Stimulated activated CD4-positive, alpha-beta T cell treated with anti-CD3 and anti-CD28 coated beads, Interleukin-4, amount 100 ng/mL, for 1 hour (primary cell): ENCODE measurements at places on chromosomes 3 and 15.

DNA sequence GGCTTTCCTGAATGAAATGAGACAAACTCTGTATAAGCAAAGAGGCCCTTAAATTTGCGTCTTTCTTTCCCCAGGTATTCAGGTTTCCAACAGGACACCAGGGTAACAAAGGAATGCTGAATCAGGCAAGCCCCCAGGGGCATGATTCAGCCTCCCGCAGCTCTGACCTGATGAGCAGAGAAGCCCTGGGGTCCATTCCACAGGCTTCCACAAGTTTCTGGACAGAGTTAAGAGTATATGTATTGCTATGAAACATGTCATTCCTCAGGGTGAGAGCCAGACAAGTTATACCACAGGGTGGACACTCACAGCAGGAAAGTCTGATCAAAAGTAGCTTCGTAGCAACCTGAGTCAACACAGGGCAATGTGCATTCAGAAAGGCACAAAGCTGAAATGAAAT, 68.1 kb upstream of the CTNNB1 start:
- no peak for DNase-seq

- no peak for DNase-seq
Measured at GRCh38 chr3:64462203-64462602, 225.6 kb downstream of the ADAMTS9 start.

DNA sequence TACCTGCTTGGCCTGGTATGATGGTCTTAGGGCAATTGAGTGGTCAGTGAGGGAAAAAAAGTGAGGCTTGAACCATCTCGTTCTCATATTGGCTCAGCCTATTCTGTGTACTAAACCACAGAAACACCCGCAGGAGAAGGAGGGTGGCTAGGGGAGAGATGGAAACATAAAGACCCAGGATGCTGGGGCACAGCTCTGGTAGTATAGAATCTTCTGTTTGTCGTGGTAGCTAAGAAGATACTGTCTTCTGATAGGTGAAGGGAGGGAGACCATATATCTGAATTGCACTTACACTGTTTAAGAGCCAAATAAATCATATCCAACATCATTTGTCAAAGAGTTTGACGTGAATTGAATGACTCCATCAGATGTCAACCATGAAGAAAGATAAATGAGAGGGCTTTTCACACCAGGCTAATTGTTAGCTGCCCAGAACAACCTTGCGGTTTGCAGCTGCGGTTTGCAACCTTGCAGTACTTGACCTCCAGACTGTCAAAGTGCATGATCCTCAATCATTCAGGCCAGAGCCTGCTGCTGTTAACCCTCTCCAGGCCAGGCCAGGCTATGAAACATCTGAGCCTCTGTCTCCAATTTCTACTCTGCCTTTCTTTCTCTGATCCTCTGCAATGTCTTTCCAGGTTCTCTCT, 40.9 kb upstream of the PIK3R4 start:
- no peak for DNase-seq

DNA sequence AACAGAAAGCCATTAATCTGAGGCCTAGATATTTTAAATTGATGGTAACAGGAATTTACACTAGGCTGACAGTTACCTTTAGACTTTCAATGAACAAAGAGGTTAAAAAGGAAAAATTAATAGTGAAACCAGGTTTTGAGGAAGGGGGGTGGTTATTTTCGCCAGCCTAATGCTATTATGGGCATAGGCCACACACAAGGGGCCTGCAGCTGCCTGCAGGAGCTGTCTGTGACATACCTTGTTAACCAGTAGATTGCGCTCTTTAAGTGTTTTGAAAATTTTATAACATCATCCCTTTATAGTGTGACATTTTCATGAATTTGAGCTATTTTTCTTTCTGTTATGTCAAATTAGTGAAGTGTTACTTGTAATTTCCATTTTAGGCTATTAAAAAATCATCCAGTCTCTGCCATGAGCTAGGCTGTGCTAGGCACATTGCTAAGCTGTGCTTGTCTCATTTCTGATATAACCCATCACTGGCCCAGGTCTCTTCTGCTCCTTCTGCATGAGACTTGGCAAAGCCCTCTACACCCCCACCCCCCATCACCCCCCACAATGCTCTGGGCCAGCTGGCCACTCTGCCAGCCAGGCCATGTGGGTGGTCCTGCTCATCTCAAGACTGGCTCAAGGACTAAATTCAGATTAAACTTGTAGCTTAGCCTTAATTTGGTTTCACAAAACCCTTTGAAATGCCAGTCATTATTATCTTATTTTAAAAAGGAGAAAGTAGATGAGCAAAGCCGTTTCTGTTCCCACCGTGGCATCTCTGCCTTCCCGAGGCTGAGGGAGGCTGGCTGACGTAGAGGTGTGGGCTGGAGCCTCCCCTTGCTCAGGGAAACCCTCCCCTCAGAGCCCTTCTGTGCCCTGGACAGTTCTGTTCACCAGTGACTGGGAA, 48.4 kb upstream of the SEC22A start:
- no peak for DNase-seq

GRCh38 chr3:32708672-32709283, 23.8 kb downstream of the CNOT10 start:
- no peak for DNase-seq

DNA sequence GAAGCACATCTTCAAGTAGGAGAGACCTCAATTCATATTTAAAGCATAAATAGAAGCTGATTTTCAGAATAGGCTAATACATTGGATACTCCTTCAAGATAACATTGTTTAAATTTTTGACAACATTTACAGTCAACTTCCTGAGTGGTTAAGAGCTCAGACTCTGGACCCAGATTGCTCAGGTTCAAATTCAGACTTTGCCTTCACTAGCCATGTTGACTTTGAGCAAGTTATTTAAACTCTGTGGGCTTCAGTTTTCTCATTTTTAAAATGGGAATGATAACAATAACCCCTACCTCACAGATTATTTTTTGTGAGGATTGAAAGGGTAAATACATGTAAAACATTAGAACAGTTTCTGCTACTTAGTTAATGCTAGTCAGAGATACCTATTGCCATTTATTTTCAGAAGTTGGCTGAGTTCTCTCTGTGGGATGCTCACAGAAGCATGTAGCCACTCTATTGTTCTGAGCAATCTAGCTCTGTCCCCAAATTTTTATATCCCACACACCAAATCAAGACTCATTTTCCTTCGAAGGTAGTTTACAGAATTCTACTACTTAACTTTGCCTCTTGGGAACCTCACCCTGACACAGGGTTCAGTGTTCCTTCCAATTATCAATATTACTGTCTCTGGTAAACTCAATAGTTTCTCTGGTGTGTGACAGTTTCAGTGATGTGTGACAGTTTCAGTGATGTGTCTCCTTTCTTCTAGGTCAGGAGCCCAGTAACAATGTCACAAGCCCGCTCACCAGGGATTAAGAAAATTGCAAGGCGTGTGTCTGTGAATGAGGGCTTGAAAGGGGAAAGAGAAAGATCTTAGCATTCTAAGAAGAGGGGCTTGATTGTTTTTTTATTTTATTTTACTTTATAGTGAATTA, 79.4 kb upstream of the OSTN start:
- no peak for DNase-seq

DNA sequence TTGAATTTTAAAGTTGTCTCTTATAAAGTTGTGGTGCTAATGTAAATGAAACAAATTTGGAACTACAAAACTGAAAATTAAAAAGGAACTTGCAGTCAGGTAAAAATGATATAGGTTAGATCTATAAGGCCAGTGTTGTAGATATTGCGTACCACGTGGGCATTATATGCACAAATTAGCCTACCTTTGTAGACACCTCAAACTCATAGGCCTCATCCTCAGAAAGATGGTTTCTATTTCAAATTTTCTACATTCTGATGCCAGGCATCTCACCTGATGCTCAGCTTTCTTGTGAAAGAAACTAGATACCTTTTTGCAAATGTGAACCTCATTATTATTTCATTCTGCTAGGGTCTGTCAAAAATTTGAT, 25.6 kb downstream of the TMEM207 start:
- DNase-seq = no peak

DNA sequence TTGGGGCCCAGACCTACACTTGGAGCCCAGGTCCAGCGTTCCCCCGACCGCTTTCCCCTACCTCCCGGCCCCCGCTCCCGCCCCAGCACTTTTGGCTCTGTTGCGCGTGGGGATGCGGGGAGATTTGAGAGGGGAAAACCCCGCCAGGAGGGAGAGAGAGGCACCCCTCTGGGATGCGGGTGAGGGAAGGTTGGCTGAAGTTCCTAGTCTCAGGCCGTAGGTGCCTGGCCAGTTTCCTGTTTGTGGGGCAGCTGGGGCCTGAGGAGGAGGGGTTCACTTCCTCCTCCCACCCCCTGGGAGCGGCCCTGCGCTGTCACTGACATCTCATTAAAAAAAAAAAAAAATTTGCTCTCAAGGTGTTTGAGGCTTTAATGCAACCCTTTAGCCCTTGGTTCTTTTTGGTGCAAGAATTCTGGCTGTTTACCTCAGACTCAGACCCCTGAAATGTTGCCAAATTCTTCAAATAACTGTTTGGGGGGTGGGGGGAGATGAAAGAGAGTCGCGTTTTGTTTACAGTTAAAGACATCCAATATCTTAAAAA, 2.6 kb downstream of the FAM43A start:
- DNase-seq = peak; percentile 25

GRCh38 chr15:57424628-57425405, 48.5 kb downstream of the CGNL1 start:
- no peak for DNase-seq
